Activated CD8-positive, alpha-beta T cell treated with anti-CD3 and anti-CD28 coated beads, Interleukin-2, amount 10 ng/mL, durations not matched to agents 7 days and 5 days (primary cell): ENCODE measurements at places on chromosomes 2 and 18. TPM values are rescaled to one million over a fixed set of nuclear protein-coding genes. Genes with fewer than 3 reads are reported as not detected.

- DNase-seq: no peak
Measured at GRCh38 chr2:10520926-10521325, 72.8 kb upstream of the ODC1 start.

DNA sequence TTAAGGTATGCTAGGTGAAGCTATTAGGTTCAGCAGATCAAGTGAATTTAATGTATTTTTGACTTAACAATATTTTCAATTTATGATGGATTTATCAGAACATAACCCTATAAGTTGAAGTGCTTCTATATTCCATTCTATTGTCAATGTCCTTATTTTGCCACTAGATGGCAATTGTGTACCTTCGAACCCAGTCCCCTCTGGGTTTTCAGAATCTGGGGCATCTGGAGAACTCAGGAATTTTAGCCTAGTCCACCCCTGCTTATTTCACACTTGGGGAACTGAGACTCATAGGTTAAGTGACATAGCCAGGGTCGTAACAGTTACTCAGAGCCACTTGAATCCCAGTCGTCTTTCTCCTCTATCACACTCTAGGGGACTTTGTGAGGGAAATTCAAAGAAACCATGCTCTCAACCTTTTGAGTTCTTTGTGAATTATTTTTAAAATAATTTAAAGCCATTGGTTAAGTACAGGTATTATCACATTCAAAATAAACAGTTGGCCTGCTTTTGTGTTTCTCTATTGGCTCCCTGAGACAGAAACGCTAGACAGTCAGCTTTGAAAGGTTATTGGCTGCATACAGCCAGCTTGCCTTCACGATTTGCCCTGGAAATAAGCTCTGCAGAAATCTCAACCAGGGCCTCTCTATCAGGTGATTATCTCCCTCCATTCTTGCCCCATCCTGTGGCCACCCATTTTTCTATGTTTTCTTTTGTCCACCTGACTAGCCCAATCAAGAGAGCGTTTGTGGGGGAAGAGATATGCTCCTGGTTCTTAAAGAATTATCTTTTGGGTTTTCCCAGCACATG, 145.0 kb downstream of the TTC27 start:
- DNase-seq: no peak

- no peak for DNase-seq
Measured at GRCh38 chr2:68566362-68566761, 77.0 kb upstream of the PROKR1 start.

GRCh38 chr18:57794951-57795728, 8.0 kb downstream of the ATP8B1 start:
- DNase-seq: no peak

DNA sequence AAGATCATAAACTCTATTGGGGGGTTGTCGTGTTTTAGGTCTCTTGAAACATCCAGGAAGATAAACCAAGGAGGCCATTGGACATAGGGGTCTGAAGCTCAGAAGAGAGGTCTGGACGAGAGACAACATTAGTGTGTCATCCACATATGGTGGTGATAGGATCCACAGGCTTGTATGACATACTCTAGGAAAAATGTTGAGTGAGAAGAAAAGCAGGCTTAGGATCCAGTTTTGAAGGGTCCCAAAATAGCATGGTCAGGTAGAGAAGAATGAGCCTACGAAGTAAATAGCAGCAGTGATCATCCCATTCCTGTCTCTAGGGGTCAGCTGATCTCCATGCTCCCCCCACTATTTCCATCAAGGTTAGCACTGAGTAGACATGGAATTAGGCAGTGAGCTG, 166.8 kb downstream of the ANKRD30B start:
- DNase-seq: no peak

DNA sequence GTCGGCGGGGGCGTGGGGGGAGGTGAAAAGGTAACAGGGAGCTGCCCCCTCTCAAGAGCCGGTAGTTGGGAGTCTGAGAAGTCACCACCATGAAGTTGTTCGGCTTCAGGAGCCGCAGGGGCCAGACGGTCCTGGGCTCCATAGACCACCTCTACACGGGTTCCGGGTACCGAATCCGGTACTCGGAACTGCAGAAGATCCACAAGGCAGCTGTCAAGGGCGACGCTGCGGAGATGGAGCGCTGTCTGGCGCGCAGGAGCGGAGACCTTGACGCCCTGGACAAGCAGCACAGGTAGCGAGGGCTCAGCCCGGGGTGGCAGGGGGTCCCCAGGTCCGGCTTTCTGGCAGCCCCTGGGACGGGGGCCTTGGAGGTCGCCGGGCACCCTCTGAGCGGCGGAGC, 47.1 kb upstream of the ZNF519 start:
- DNase-seq: no peak

GRCh38 chr2:173354073-173354581, 545 bp upstream of the CDCA7 start:
- peak; percentile 83 for DNase-seq

DNA sequence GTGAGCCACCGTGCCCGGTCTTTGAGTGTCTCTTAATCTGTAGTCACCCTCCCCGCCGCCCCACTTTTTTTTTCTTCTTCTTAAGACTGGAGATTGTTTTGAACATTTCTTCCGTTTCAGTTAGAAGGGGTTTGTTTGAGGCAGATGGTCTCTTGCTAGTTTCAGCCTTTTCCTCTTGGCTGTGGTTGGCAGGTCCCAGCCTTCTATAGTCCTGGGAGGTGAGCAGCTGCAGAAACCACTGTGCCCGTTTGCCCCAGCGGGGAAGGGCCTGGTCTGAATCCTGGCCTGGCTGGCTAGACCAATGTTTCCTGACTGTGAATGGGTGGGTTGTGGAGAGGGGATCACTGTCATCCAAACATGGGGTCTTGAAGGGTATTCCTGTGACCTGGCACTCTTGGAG, 30.1 kb upstream of the MCFD2 start:
- DNase-seq: no peak

The REG3A gene
- not detected for total RNA-seq

The HSBP1L1 gene
- total RNA-seq: 0.50 TPM

The UGT1A8 gene
- not detected for total RNA-seq

The SERPINB12 gene
- total RNA-seq: not detected

The EPG5 gene
- total RNA-seq: 23.1 TPM
